ENCODE measurements at places on chromosomes 3 and 15.

GRCh38 chr15:42721916-42722315 is 15.0 kb downstream of the CDAN1 start:
- DNase-seq, result no peak

DNA sequence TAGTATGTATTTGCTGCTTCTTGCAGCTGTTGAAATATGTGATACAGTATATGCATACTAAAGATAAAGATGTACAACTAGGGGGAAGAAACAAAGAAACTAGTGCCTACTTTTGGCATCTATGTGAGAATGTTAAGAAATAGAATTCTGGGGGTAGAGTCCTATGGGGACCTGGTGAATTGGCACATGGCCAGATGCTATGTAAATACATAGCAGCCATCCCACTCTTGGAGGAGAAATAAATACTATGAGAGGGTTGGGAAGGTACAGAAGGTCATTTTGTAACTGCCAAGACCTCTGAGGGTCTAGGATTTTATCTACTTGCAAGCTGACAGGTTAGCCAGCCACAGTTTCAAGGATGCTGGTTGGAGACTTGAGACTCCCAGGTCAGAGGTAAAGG is 298.3 kb upstream of the TBL1XR1 start:
- no peak for DNase-seq

DNA sequence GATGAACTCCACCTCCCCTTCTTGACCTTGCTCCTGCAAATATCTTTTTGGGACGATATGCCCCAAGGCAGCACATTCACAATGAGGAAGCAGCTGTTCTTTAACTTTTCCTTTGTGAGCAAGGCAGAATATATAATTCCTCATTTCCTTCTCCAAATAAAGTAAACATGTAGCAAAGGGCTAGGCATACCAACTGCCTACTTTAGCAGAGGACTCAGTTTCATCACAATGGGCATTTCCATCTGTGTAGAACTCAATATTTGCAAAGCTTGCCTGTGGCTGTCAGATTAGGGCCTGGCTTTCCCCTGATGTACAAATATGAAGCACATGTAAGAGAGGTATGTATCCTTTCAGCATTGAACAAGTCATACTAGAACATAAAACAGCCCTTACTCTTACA is 366.9 kb downstream of the RSL24D1 start:
- DNase-seq, result no peak

GRCh38 chr3:189593581-189593980 is 37.6 kb upstream of the TP63 start:
- DNase-seq, result no peak

GRCh38 chr3:122099255-122099654 is 44.1 kb downstream of the CD86 start:
- DNase-seq, result no peak

DNA sequence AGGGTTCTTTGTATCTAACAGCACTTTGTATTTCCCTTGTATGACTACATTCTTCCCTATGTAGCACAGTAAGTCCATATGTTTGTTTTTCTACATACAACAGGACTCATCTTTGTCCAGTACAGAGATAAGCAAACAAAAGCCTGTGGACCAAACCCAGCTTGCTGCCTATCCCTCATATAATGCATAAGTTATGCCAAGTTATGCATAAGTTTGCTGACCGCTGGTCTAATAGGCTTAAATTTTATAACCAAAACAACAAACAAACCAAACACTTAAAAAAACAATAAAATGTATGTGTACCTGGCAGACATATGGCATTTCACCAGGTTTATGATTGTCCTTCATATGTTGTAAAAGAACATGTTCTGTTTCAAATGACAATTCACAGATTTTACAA is 56.0 kb downstream of the ZNF280D start:
- no peak for DNase-seq

DNA sequence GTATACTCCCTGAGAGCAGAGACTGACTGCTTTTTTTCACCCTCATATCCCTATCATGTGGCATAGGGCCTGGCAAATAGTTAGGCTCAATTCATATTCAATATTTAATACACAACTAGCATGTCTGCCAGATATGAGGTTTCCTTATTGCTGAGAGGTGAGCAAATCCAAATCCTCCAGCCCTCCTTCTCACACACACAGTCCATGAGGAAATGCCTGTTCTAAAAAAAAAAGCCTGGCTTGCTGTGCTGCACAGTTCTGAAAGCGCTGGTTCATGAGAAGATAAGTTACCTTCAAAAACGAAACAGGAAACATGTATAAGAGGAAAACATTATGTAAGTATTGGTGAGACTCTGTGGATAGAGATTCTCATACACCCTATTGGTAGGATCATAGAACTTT is 15.5 kb upstream of the ACAP2 start:
- DNase-seq, result no peak

DNA sequence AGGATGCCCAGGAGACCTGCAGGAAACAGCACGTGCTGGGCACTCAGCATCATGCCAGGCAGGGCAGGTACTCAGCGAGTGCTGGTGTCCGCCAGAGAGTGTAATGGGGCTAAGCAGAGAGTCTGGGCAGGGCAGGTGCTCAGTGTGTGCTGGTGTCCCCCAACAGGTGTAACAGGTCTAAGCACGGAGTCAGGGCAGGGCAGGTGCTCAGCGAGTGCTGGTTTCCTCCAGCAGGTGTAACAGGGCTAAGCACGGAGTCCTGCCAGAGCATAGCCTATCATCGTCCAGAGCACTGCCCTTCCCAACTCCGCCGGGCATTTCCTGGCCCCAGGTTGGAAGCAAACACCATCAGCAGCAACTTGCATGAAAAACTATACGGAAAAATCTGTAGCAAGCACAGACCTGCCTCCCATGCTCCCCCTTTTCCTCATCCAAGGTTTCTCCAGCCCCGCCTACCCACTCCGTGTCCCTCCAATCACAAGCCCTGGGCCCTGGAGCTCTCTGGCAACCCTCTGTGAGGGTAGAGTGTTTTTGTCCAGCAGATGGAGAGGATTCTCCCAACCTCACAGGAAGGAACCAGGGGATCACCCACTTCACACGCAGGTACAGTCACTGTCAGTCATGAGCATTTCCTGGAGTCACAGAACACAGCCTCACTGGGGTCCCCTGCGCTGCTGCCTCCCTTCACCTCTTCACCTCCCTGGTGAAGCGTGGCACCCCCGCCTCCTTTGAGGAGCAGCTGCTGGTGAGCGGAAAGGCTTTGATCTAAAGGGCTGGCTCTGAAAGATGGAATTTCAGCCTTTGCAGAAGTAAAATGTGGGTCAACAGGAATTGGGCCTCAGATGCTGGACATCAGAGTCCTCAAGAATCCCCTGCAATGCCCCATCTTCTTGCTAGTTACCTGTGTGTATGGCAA is 302.5 kb downstream of the OCA2 start:
- DNase-seq, result peak; percentile 86

DNA sequence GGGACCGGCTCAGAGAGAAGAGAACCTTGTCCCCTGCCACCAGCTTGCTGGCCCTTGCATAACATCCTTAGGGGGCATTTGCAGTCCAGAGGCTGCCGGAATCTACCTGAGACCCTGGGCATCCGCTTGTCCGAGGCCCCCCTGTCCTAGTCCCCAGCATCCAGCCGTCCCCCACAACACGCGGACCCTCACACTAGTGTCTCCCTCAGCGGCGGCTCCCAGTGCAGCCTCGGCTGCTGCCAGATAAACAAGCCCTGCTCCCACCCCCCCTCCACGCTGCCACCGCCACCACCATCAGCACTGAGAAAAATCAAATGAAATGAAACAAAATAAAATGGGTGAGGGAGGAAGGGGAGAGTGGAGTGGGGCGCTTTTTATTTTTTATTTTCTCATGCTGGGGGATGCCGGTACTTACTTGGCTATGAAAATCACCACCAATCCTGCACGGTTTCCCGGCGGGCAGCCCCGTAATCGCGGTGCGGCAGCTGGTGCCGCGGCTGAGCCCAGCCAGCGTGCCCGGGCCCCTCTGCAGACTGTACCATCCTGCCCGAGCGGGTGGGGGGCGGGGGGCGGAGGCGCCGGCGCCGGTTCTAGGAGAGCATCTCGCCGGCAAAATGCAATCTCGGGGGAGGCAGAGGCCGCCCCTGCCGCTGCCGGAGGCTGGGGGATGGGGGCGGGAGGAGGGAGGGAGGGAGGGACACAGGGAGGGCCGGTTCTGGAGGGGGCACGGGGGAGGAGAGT is at the start of gene ATP2B2:
Gene ATP2B2, minus strand, starts transcription at position 537 of the 741 bp plus-strand sequence. CDS start 56,043 bp downstream, outside the sequence.
- no peak for DNase-seq

- DNase-seq, result no peak
Measured at GRCh38 chr3:46845397-46845859, 17.8 kb downstream of the MYL3 start.

GRCh38 chr15:39193611-39194010 is 387.3 kb upstream of the THBS1 start:
- no peak for DNase-seq

DNA sequence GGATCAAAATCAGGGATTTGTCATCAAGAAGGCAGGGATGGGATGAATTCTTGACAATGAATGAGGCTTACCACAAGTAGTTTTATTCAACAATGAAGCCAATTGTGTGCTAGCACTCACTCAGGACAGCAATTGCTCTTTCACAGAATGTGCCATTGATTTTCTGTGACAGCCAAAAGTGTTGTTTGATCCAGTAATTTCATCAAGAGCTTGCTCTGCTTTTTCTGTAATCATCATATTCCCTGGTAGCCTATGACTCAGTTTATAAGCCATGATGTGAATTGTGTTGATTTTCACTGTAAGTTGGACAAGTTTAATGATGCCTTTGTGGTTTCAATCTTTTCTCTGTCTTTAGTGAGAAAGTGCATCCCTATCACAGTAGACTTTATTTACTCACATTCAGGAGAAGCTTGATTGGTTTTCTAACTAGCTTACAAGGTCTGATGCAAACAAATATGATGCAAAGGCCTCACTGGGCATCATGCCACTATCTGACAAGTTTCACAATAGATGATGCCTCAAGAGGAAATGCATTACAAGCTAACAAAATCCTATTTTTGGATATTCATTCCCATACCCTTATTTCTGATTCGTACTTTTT is 13.6 kb upstream of the CSRNP1 start:
- no peak for DNase-seq

GRCh38 chr3:197957790-197958133 is 2.3 kb upstream of the LMLN start:
- DNase-seq, result no peak

- no peak for DNase-seq
Measured at GRCh38 chr3:184574515-184575417, 13.2 kb downstream of the EPHB3 start.

DNA sequence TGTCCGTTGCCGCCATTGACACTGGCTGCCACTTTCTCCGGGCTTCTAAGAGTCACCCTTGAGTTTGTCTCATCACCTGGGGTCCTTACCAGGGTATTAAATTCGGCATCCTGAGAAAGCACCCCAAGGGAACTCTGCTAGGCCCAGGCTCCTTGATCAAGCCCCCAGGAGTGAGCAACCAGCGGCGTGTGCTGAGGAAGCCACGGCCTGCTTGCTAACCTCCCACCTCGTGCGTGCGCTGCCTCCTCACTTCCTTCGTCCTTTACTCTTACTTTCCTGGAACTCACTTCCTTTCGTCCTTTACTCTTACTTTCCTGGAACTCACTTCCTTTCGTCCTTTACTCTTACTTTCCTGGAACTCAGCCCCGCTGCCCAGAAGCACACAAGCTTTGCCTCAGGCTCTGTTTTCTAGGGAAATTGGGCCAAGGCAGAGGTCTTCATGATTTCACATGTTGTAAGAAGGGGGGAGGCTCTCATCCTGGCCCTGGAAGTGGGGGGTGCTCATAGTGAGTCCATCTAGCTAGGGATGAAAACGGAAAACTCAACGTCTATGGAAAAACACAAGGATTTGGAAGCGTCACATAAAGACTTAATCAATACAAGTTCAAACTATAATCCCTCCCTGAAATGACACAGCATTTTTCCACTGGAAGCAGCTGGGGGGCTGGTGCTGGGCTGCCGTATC is 36.7 kb upstream of the BDH1 start:
- no peak for DNase-seq

GRCh38 chr3:134249296-134249841 is 1.3 kb downstream of the RYK start:
- no peak for DNase-seq

DNA sequence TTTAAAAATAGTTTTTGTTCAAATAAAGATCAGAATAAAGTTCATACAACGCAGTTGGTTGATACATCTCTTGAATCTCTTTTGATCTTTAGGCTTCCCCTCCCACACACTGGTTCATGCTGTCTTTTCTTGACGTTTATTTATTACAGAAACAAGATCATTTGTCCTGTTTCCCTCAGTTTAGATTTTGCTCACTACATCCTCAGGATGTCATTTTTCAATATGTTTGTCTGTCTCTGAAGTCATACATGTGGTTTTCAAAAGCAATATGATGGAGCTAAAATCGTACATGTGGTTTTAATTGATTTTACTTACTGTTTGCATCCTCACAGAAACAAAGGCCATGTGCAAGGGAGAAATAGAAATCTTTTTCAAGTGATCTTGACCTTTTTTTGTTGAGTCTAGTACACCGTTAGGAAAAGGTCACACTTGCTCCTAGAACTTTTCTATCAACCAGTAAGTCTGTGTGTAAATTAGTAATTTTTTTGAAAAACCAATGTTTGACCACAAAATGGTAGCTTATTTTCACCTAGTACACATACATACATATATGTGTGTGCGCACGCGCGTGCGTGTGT is 63.7 kb upstream of the SENP5 start:
- no peak for DNase-seq

DNA sequence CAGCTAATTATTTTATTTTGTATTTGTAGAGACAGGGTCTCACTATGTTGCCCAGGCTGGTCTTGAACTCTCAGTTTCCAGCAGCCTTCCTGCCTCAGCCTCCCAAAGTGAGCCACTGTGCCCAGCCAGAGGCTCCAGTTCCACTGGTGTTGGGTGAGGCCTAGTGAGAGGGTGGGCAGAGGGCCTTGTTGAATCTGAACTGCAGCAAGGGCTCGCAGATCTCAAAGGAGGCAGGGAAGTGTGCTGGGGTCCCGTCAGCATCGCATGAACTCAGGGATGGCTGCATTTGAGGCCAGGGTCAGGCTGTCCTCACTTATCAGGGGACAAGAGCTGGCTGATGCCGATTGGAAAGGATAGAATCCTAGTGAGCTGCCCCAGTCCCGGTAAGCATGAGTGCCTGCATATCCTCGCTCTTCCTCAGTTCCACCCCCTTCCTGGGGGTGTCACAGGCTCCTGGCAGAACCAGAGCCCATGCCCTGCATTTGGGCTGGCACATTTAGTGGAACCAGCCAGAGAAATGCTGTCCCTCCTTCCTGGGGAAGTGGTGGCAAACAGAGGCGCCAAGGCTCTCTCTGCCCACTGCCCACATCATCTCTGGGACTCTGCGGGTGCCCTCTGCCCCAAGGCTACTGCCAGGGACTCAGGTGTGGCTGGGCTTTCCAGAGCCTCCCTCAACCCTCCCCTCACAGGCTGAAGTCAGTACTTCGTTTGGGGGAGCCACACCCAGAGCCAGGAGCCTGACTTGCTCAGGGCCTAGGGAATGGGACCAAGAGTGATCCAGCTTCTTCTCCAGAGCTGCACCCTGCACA is 24.1 kb downstream of the ALS2CL start:
- DNase-seq, result no peak

Measured in NCI-H774 (cell line).